Mucosa of descending colon (tissue), 3 donors: ENCODE measurements at places on chromosomes 2 and 18.

- DNase-seq = no peak
Observed at GRCh38 chr18:24378598-24378997, 19.0 kb downstream of the OSBPL1A start.

GRCh38 chr18:13499803-13500202 is 226.6 kb downstream of the FAM210A start:
- DNase-seq = no peak

DNA sequence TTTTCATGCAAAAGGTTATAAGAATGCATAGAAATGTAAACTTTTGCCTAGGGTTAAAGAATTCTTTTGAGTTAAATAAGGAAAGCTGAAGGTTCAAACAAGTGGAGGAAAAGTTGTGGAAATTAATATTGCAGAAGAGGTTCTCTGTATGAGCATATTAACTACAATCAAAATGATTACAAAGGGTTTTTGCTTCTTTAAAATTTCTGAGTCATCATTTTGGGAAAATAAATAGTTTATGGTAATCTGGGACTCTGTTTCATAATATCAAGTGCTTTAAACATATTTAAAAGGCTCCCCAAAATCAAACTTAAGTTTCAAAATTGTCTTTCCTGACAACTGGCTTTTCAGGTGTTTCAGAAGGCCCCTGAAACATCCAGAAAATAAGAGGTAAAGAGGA is 415.7 kb downstream of the ZNF804A start:
- no peak for DNase-seq

GRCh38 chr2:28269019-28269784 is 123.5 kb upstream of the FOSL2 start:
- no peak for DNase-seq

DNA sequence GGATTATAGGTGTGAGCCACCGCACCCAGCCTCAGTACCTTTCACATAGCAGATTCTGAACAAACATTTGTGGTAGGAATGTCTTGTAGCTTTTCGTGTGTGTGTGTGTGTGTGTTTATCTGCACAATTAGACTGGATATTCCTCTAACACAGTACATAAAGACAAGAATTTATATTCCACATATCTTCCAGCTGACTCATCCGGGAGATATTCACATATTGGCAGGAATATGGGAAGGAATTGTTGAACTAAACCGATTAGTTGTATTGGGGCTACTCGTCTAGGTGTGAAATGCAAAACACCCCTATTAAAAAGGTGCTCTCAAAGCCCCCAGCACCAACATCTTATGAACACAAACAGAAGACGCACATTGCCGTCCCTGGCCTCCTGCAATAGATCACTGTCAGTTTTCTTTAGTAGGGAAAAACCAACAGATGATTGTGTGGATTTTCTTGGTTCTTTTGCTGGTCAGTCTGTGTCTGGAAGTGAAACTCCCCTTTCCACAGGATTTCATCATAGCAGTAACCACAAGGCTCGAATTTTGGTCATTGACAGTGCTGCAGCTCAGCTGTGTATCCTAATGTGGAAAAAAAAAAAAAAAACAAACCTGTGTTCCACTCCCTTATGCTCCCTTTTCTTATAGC is 208.5 kb upstream of the ACVR2A start:
- DNase-seq = no peak

GRCh38 chr18:32760391-32760790 is 12.4 kb downstream of the KLHL14 start:
- DNase-seq = peak; percentile 18

DNA sequence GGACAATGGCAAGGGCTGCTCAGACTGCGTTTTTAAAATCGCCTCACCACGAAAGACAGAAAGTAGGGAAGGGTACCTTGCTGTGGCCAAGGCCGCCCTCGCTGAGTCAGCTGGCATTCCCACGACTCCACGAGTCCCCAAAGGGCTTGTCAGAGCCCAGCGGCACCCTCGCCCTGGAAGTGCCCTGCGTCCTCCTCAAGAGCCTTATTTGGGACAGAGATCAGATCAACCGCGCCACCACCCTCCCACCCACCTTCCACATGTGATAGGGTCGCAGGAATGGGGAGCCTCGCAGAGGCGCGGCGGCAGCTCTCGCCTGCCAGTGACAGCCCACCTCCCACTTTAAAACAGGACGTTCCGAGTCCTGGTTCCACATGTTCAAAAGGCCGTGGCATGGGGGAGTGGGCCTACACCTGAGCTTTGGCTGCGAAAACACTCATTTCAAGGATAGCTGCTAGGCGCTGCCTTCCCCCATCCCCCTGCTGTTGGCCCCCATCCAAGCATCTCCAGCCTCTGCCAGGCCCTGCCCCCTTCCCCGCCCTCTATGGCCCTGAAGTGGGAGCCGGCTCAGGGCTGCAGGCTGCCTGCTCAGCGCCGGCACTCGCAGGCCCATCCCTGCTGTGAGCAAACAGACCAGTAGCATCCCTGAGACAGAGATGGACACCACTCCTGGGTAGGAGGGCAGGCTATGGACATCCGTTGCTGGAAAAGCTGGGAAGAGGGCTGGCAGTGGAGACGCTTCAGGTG is 38.1 kb upstream of the ARHGEF4 start:
- DNase-seq = no peak

GRCh38 chr2:96773922-96774321 is 13.2 kb downstream of the CNNM4 start:
- DNase-seq = no peak

DNA sequence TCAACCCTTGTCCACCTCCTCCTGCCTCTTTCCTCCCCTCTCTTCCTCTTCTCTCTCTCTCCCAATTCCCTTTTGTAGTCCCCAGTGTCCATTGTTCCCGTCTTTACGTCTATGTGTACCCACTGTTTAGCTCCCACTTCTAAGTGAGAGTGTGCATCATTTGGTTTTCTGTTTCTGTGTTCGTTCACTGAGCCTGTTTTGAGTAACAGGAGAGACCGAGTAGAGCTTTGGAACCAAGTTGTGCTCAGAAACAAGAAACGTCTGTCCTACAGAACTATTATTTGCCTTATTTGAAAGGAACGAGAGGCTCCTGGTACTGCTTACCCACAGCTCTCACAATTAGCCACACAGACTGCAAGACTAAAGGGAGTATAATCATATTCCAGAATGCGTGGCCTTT is 50.1 kb upstream of the MAPRE2 start:
- no peak for DNase-seq

- DNase-seq = no peak
Observed at GRCh38 chr2:34031097-34031496, 432.0 kb upstream of the FAM98A start.

DNA sequence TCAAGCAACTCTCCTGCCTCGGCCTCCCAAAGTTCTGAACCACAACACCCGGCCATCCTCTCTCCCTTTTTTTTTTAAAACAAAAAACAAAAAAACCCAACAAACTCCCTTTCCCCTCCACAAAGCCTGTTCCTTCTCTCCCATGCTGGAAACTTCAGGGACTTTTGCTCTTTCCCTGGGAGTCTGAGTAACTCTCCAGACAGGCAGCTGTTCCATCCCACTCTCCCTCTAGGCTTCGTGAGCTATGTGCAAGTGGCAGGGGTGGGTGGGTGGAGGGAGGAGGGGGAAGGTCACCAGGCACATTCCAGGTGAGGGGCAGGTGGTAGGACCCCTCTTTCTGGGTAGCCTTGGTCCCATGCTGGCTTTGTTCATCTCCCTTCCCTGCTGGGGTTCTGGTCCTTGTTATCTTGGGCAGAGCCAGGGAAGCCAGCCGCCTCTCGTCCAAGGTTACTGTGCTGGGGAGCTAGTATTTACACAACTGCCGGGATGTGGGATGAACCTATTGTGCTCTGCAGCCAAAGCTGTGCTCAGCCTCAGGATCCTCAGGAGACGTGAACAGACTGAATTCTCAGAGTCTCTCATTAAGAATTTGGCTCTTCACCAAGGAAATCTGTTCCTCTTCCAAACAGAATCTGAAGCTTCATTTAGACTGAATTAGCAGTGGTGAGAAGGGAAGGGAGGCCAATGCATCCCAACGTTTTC is 106.9 kb downstream of the LIPG start:
- peak; percentile 55 for DNase-seq

DNA sequence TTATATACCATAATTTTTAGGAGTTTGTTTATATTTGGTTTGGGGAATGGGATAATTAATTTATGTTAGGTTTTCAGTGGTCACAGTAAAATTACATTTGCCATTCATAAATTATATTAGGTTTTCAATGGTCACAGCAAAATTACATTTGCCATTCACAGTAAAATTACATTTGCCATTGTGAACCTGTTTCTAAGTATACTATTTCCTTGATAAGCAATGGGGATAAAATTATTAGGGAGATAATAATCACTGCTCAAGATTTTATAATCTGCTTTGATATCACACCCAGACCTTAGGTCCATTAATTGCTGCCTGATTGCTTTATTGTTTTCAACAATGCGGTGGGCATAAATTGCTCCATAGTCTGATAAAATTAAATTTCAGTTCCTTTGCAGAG is 124.6 kb downstream of the ASXL3 start:
- DNase-seq = no peak

GRCh38 chr2:120294008-120294340 is 41.3 kb downstream of the RALB start:
- no peak for DNase-seq

- no peak for DNase-seq
Observed at GRCh38 chr2:205723179-205723578, 40.9 kb downstream of the NRP2 start.

DNA sequence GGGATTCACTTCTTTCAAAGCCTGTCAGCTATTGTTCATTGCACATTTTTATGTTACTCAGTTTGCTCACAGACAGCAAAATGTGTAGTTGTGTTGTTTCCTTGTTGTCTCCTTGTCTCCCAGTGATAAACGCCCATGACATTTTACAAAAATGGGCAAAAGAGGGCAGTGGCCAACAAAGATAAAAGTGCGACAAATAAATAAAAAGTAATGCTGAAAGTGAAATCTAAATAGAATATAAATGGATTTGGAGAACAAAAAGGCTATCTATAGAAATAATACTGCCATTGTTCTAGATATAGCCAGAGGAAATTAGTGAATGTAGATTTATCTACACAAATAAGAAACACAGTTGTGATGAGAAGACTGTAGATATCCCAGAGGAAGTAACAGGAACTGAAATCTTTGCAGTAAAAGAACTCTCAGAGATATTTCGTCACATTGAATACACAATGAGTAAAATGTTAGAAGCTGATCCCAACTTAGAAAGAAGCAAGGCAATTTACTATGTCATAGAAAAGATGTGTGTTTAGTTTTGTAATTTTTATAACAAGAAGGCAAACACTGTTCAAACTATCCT is 1186.2 kb upstream of the FAM98A start:
- no peak for DNase-seq

GRCh38 chr2:46369783-46370182 is 72.6 kb downstream of the EPAS1 start:
- no peak for DNase-seq

- DNase-seq = no peak
Observed at GRCh38 chr2:144989579-144990270, 469.8 kb upstream of the ZEB2 start.

GRCh38 chr2:37627710-37628109 is 43.7 kb downstream of the CDC42EP3 start:
- DNase-seq = no peak

DNA sequence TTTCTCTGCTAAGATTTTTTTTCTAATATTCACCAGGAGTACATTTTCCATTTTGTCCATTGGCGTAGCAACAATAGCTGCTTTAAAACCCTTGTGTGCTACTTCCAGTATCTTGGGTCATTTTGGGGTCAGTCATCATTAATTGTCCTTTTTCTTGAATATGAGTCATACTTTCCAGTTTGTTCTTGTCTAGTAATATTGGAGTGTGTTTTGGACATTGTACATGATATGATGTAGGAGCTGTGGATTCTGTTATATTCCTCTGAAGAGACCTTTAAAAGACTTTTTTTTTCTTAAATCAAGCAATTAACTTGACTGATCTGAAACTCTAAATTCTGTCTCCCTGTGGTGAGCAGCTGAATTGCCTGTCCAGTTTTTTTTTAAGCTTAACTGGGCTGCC is 40.8 kb downstream of the AGPS start:
- DNase-seq = no peak

GRCh38 chr2:85853499-85854165 is 35.2 kb downstream of the ST3GAL5 start:
- no peak for DNase-seq

- DNase-seq = no peak
Observed at GRCh38 chr2:105754011-105754410, 9.3 kb downstream of the NCK2 start.

DNA sequence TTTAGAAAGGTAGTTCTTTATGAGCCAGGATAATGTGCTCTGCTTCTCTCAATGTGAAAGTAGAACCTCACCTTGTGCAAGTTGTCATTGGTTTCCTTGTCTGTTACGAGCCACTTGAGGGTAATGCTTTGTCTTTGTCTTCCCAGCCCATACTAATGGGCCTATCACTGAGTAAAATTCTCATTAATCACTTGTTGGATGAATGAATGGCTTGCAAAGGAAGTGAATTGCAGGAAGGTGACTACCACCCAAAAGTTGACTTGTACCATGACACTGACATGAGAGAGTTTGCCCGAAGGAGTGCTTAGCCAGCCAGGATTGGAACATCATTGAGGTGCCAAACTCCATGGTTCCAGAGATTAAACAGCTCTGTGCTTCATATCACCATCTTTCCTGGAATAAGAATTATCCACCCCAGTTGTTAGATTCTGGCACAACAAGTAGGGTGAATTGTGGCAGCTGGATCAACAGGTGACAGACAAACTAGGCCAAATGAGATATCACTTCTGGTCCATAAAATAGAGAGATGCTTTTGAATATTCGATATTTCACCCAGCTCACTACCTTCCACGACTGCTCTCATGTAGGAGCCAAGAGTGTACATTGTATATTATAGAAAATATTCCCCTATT is 20.5 kb upstream of the CD28 start:
- no peak for DNase-seq
